ENCODE measurements at places on chromosomes 2 and 18. TPM values are rescaled to one million over a fixed set of nuclear protein-coding genes. Genes with fewer than 3 reads are reported as not detected.
A peak's percentile ranks its signal among the peaks of the same experiment; 100 is the strongest.

- H3K27ac ChIP-seq = no peak overlapping the region
- DNase-seq = no peak
- no peaks in the 10 kb centered on the region for H3K36me3 ChIP-seq
- no peaks in the 10 kb centered on the region for H3K4me1 ChIP-seq
Measured at GRCh38 chr18:10006311-10006893, 92.6 kb downstream of the VAPA start.

- H3K4me3 ChIP-seq = no peak overlapping the region
- peaks cover 92% of the 10 kb centered on the region for H3K4me1 ChIP-seq
- H3K27ac ChIP-seq = peak overlapping the region; percentile 51
- H3K36me3 ChIP-seq = peaks cover 26% of the 10 kb centered on the region
Measured at GRCh38 chr2:113179446-113180045, 5.8 kb downstream of the PSD4 start.

Gene TMX3
- 73.6 TPM for total RNA-seq

DNA sequence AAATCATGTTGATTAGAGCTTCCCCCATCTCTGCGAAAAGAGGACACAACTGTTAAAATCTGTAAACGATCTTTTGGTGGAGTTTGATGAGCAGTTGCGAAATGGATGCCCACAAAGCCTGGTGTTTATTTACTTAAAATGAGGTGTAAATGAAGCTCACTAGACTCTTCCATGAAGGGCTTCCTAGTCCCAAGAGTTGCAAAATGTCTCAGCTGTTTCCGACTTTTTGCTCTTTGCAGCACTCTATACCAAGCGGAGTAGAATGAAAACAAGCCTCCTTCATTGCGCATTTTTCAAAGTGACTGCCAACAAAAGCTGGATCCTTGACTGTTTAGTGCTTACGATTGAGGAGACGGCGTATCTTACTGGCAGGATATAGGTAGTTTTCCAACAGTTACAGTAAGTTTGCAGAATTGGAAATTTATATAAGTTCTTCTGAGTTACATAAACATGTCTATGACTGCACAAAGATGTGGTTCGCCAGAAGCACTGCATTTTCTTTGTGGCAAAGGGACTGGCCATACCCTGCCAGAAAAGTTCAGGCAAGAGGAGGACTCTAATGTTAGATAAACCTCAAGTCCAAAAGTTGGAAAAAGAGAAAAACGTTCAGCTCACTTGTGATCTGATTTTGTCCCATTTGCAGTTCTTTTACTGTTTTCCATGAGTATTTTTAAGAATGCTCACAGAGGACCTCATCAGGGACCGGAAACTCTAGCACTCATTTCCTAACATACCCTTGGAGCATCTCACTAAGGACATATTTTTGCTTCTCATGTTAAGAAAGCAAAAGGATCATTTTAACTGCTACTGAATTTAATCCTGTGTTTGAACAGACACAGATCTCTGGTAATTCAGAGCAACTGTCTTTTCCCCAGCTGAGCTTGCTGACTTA, 42.7 kb downstream of the COLEC12 start:
- no peak for DNase-seq
- H3K27me3 ChIP-seq = no peaks in the 10 kb centered on the region
- H3K4me3 ChIP-seq = no peak overlapping the region
- H3K27ac ChIP-seq = no peak overlapping the region

Gene TUBB8B
- not detected for total RNA-seq

- no peak for DNase-seq
- H3K27me3 ChIP-seq = no peaks in the 10 kb centered on the region
- no peak overlapping the region for H3K4me3 ChIP-seq
- no peak overlapping the region for H3K27ac ChIP-seq
Measured at GRCh38 chr2:202099515-202099914, 26.5 kb downstream of the KIAA2012 start.

DNA sequence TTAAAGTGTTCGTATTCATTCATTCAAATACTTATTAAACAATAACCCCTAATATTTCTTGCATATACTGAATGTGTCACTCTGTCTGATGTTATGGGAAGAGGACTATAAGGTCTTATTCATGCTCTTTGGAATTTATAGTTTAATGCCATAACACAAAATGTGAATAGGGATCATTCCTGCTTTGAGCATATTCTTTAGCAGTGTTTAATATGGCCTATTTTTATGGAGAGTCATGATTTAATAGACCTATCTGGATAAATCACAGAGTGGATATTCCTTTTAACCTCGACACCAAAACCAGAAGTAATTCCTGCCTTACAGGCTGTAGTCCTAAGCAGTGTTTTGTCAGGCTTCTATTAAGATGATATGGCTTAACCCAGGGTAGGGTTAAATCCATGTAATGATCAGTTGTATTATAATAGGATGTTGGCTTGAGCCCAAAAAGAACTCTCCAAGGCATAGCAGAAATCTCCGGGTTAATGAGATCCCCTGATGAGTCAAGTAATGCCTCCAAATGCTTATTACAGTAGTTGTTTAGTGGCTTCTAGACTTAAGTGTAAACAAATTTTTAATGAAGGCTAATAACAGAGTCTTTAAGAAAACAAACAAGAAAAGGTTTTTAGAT, 54.3 kb downstream of the GULP1 start:
- no peaks in the 10 kb centered on the region for H3K4me1 ChIP-seq
- H3K36me3 ChIP-seq = no peaks in the 10 kb centered on the region
- H3K27me3 ChIP-seq = no peaks in the 10 kb centered on the region
- H3K27ac ChIP-seq = no peak overlapping the region
- no peak for DNase-seq

- H3K4me1 ChIP-seq = no peaks in the 10 kb centered on the region
- no peaks in the 10 kb centered on the region for H3K36me3 ChIP-seq
- H3K27me3 ChIP-seq = no peaks in the 10 kb centered on the region
Measured at GRCh38 chr18:9764011-9764481, 55.9 kb downstream of the RAB31 start.

DNA sequence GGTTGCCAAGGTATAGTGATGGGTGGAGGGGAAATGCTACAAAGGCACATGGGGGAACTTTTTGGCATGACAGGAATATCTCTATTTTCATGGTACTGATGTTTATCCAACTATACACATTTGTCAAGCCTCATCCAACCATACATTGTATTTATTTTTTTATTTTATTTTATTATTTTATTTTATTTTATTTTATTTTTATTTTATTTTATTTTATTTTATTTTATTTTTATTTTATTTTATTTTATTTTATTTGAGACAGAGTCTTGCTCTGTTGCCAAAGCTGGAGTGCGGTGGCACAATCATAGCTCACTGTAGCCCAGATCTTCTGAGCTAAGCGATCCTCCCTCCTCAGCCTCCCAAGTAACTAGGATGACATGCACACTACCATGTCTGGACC, 219.1 kb downstream of the ZRANB3 start:
- H3K36me3 ChIP-seq = no peaks in the 10 kb centered on the region
- no peaks in the 10 kb centered on the region for H3K27me3 ChIP-seq
- DNase-seq = no peak
- no peak overlapping the region for H3K4me3 ChIP-seq
- H3K27ac ChIP-seq = no peak overlapping the region

DNA sequence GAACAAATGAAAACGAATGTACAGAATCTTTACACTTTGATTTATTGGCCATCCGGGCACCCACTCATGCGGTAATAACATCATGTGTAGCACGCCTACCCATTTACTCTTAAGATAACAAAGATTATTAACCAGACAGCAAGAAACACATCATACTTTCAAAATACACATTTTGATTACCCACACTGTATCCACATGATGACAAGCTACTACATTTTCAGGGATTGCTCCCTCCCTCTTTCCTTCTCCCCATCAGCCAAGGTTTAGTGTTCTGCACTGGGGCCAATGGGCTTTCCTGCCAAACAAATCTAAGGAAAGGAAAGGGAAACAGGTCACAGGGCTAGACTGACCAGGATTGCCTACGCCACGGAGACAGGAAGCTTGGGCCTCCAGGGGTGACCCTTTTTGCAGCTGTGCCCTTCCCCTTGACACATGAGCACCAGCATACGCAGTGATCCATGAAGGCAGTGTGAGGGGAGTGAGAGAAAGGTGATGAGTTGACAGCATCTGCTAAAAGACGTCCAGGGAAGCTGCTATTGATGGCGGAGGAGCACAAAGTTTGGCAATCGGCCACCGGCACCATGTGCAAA, 76.5 kb downstream of the ZNF521 start:
- no peaks in the 10 kb centered on the region for H3K36me3 ChIP-seq
- H3K4me1 ChIP-seq = no peaks in the 10 kb centered on the region
- H3K27ac ChIP-seq = no peak overlapping the region
- no peak for DNase-seq
- H3K27me3 ChIP-seq = no peaks in the 10 kb centered on the region

Gene TLX2
- total RNA-seq = 0.52 TPM

DNA sequence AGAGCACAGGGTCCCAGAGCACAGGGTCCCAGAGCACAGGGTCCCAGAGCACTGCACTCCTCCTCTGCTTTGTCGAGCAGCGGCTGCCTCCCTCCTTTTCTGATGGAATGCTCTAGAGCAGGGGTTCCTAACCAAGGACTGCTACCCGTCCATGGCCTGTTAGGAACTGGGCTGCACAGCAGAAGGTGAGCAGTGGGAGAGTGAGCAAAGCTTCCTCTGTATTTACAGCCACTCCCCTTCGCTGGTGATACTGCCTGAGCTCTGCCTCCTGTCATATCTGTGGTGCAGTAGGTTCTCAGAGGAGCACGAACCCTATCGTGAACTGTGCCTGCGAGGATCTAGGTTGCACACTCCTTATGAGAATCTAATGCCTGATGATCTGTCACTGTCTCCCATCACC, 33.1 kb upstream of the ADNP2 start:
- H3K36me3 ChIP-seq = no peaks in the 10 kb centered on the region
- H3K27me3 ChIP-seq = no peaks in the 10 kb centered on the region
- no peak overlapping the region for H3K4me3 ChIP-seq
- no peak overlapping the region for H3K27ac ChIP-seq
- H3K4me1 ChIP-seq = no peaks in the 10 kb centered on the region
- no peak for DNase-seq

DNA sequence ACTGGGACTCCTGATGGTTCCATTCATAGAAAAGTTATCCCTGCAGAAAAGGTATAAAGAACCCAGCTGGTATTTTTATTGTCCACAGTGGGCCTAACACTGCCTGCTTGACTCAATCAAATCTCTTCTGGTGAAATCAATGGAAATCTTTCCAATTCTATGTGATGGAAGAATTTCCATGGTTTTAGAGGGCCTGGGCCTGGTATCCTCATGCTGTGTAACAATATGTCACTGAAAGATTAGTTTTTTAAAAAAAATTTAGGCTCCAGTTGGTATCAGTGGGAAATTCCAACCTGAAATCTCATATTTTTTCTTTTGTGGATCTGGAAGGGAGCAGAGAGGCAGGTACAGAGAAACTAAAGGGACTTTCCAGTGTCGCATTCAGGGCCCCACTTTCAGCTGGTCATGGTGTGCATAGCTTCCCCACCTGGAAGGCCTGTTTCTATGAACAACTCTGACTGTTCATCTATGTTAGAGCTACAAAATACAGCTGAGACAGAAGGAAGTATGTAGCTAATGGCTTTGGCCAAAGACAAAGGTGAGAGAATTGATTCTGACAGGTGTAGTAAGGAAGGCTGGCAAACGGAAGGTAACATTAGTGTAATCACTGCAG, 20.9 kb downstream of the NEB start:
- no peaks in the 10 kb centered on the region for H3K36me3 ChIP-seq
- no peaks in the 10 kb centered on the region for H3K4me1 ChIP-seq
- no peak overlapping the region for H3K27ac ChIP-seq
- H3K27me3 ChIP-seq = no peaks in the 10 kb centered on the region
- H3K4me3 ChIP-seq = no peak overlapping the region

Gene UGT1A8
- not detected for total RNA-seq

- H3K4me1 ChIP-seq = no peaks in the 10 kb centered on the region
- no peak overlapping the region for H3K27ac ChIP-seq
- H3K36me3 ChIP-seq = no peaks in the 10 kb centered on the region
Measured at GRCh38 chr18:44518666-44519065, 162.0 kb upstream of the SETBP1 start.

Gene DNER
- total RNA-seq = not detected

- no peak for DNase-seq
- peaks cover 18% of the 10 kb centered on the region for H3K4me1 ChIP-seq
- H3K27me3 ChIP-seq = no peaks in the 10 kb centered on the region
Measured at GRCh38 chr2:20578895-20579825, 71.7 kb downstream of the HS1BP3 start.

GRCh38 chr2:82780050-82780449, 1679.0 kb downstream of the SUCLG1 start:
- no peak overlapping the region for H3K4me3 ChIP-seq
- no peak for DNase-seq
- no peaks in the 10 kb centered on the region for H3K4me1 ChIP-seq
- H3K36me3 ChIP-seq = no peaks in the 10 kb centered on the region
- H3K27ac ChIP-seq = no peak overlapping the region

DNA sequence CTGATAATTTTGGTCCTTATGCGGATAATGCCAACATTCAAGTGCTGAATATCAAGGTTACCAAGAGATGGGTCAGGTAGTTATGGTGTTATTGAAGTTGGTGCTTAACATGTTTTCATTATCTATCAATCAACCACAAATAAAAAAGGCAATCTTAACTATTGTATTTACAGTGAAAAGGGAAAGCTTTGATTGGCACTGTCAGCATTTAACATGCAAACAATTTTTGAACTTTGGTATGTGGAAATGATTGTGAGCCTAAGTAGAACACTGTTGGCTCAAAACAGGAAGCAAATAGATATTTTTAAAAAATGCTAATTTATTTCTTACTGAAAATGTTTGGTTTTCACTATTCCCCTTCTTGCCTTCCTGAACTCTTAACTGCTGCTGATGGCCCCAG, 21.9 kb downstream of the APLF start:
- no peaks in the 10 kb centered on the region for H3K27me3 ChIP-seq
- no peak overlapping the region for H3K27ac ChIP-seq
- no peaks in the 10 kb centered on the region for H3K36me3 ChIP-seq
- H3K4me1 ChIP-seq = no peaks in the 10 kb centered on the region
- no peak for DNase-seq
- no peak overlapping the region for H3K4me3 ChIP-seq

Gene GAL3ST2
- 0.39 TPM for total RNA-seq

DNA sequence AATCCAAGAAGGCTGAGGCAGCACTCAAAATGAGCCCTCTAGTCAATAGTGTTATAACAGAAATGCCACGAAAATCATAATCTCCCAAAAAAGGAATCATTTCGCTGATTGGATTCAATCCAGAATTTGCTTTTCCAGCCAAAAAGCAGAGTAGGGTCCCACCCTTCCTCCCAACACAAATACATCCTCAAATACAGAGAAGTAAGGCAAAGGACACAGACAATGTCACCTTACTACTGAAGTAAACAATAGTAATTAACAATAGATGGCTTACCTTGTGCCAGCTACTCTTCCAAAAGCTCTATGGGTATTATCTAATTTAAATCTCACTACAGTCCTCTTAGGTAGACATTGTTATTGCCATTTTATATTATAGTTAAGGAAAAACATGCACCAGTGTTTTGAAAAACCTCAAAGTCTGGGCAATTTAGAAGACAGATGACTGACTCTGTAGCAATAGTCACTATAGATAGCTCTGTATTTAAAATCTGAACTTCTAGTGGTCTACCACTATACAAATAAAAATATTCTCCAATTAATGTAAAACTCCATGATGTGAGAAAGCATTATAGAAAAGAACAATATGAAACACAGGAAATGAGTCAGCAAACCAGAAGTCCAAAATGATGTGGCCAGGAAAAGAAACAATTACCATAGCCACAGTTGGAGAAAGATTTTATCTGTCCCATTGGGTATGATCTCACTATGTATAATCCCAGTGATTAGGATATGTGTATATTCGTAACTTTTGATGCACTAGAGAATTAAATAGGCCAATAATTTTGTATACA, 305.0 kb upstream of the ERBB4 start:
- no peak overlapping the region for H3K27ac ChIP-seq
- H3K36me3 ChIP-seq = no peaks in the 10 kb centered on the region
- no peak for DNase-seq
- no peaks in the 10 kb centered on the region for H3K27me3 ChIP-seq
- no peak overlapping the region for H3K4me3 ChIP-seq
